Activated naive CD4-positive, alpha-beta T cell (primary cell): ENCODE measurements at places on chromosomes 12 and 14.

- DNase-seq = no peak
Measured at GRCh38 chr12:105334001-105334400, 3.5 kb downstream of the C12orf75 start.

GRCh38 chr12:105431537-105432100 lies 101.1 kb downstream of the C12orf75 start:
- no peak for DNase-seq

- no peak for DNase-seq
Measured at GRCh38 chr14:69692594-69692993, 74.3 kb upstream of the SRSF5 start.

- DNase-seq = no peak
Measured at GRCh38 chr12:26987634-26988424, 26.4 kb downstream of the TM7SF3 start.

DNA sequence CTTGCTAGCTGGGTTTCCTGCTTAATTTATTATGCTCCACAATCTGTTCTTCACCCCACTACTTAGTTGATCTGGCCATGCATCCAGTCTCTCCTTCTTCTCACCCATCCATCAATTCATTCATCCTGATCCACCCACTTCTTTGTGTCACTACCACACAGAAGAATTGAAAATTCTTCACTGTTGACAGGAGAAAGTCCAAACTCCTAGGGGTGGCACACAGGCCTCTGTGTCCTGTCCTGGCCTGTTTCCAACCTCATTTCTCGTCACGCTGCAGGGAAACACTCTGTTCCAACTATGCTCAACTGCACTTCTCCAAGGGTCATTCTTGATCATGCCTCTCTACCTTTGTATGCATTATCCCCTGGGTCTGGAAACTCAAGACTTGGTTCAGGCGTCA lies 10.6 kb upstream of the KRT83 start:
- DNase-seq = no peak

GRCh38 chr14:61557262-61557661 lies 138.1 kb upstream of the HIF1A start:
- no peak for DNase-seq

- DNase-seq = no peak
Measured at GRCh38 chr14:95516554-95517181, at the start of gene SYNE3. TSS of gene SYNE3 (minus strand) at chr14:95516650. CDS start at chr14:95475821, 40,829 bp downstream.

DNA sequence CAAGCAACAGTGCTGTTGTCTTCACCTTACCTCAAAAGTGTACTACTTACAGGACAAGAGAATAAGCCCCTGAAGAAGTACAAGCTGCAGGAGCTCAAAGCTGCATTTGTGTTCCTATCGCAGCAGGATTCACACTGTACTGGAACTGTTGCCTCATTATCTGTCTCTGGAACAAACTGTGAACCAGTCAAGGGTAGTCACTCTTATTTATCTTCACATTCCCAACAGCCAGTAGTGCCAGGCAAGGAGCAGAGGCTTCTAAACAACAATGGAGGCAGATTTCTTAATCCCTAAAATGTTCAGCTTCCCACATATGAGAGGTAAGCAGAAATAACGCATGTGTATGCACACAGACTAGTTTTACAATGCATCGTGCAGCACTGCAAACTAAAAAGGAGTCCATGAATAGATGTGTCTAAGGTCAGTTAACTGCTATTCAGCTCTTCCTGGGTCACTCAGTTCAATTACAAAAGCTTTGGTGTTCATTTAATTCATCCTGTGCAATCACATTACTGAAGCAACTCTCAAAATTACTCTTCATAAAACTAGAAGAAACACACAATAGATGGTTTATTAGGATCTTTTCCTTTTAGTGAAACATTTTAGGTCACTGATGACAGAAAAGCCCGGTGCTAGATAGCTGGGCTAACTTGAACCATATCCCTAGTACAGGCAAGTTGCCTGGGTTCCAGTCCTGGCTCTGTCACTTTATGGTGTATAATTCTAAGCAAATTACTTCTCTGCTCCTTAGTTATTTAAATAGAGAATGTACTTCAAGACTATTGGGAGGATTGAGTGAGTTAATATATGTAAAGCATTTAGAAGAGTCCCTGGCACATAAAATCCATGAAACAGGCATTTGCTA lies 2.7 kb downstream of the APPL2 start:
- no peak for DNase-seq

DNA sequence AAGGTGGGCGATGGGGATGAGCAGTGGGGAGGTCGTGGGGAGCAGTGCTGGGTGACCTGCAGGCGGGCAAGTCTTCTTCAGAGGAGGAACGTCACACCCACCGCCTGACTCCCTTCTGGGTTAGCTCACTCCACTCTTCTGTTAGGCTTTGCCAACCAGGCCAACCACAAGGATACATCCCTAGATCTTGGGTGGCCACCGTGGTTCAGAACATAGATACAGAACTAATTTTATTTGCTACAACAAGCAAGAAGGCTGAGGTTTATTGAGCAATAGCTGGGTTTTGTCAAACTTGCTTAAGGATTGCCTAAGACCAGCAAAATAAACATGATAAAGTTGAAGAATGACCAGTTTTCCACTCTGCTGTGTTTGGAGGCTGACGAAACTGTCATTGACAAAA lies 109.4 kb downstream of the DACT1 start:
- DNase-seq = no peak

GRCh38 chr12:120984351-120984898 lies 6.1 kb downstream of the HNF1A start:
- no peak for DNase-seq

DNA sequence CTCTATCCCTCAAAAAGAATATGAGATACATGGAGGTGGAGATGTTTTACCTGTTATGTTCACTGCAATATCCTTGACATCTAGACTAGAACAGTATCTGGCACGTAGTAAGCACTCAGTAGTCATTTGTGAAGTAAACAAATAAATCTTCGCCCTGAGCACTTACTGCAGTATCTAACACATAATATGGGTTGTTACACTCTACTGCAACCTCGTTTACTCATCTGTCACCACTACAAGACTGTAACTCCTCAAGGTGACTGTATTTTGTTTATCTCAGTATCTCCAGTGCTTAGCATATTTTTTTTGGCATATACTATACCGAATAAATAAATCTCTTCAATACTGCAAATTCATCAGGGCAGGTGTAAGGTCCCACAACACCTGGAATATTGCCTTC lies 66.1 kb downstream of the WASHC3 start:
- DNase-seq = no peak

GRCh38 chr14:91369628-91370445 lies 47.8 kb downstream of the CCDC88C start:
- DNase-seq = no peak

- DNase-seq = no peak
Measured at GRCh38 chr14:74645244-74645643, 33.2 kb upstream of the LTBP2 start.

DNA sequence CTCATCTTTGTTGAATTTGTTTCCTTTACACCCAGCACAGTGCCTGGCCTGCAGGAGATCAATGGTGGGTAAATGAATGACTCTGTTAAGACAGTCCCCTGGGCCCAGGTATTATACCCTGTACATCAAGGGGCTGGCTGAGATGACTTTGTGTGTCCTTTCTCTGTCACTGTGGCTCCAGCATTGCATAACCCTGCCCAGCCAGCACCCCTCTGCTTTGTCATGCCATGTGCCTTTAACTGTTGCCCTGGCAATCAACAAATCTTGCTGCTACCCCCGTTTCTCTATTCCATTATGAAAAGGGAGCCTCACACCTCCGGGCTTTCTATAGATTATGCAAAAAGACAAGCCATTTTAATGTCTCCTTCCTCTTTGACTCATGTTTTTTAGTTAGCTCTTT lies 7.6 kb upstream of the FLVCR2 start:
- no peak for DNase-seq

DNA sequence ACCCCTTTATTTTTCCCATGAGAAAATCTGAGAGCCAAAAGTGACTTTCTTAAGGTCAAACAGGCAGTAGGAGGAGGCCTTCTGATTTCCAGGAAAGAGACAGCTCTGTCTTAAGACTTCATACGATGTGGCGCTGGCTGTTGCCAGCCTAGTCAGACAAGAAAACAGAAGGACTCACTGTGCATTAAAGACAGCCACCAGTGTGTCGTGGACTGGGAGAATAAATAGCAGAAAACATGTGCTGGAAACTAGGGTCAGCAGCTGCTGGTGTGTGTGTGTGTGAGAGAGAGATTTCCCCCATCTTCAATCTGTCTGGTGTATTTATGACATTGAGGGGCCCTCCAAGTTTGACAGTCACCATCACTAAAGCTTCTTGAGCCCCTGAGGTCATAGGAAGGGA lies 708.6 kb upstream of the TMEM132C start:
- DNase-seq = no peak
